Large intestine (tissue), 12 donors: ENCODE measurements at places on chromosomes 12 and 14. TPM values are rescaled to one million over a fixed set of nuclear protein-coding genes. Genes with fewer than 3 reads are reported as not detected.
A peak's percentile ranks its signal among the peaks of the same experiment; 100 is the strongest.

DNA sequence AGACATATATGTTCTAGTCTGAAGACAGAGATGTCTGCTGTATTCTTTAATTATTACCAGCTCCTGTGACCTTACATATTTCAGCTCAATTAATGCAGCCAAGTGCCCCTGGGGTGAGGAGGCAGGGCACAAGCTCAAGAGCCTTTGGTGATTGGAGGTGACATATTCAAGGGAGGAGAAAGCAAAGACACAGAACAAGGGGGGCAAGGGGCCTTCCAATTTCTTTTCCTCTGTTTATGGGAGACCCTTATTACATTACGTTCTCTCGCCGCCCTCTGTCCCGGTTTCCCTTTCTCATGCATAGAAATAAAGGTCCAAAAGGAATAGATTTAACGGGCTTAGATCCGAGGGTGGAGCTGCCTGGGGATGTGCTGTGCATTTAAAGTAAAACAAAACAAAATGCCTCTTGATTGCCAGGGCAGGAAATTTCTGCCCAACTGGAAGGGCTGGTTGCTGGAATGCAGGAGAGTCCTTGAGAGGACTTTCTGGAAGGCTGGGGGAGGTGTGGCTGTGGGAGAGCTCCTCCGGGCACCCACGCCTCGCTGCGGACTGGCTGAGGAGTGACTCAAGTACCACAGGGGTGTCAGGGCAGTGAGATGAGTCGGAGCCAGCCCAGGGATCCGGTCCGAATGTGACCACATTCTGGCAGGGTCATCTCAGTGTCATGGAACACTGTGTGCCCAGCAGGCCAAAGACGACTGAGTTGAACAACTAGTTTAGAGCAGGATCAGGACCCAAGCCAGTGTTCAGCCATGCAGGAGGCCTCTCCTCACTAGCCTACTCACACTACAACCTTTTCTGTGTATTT, 32.1 kb upstream of the GSG1 start:
- DNase-seq: peak; percentile 24

- DNase-seq: no peak
These were observed 136.0 kb upstream of the IFNG-AS1 start for GRCh38 chr12:67853204-67853603.

- DNase-seq: no peak
These were observed 1275.7 kb upstream of the FLRT2 start for GRCh38 chr14:84254290-84254689.

DNA sequence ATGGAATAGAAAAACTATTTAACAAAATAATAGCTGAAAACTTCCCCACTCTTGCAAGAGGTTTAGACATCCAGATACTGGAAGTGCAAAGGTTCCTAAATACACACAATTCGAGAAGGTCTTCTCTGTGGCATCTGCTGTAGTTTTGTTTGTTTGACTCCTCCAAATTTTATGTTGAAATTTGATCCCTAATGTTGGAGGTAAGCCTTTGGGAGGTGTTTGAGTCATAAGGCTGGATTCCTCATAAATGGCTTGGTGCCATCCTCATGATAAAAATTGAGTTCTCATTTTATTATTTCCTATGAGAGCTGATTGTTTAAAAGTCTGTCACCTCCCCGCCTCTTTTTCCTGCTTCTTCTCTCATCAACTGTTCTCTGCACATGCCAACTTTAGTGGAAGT, 182.7 kb downstream of the MYRFL start:
- DNase-seq: no peak

- peak; percentile 85 for DNase-seq
These were observed 3.4 kb downstream of the APOLD1 start for GRCh38 chr12:12788675-12789368.

DNA sequence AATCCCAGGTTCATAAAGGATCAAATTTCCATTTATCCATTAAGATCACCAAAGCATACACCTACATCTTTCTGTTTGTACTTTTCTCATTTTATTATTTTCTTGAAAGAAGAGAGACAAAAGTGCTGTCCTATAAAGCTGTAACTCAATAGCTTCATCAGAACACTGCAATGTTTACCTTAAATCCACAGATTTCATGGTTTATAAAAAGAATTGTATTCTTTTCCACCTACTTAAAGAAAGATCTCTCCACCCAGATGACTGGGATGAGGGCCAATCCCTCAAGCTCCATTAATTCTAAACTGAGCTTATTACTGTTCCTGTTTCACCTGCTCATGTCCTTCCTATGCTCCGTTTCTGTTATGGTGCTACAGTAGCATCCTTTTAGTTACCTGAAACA, 470.6 kb downstream of the BCAT1 start:
- no peak for DNase-seq

DNA sequence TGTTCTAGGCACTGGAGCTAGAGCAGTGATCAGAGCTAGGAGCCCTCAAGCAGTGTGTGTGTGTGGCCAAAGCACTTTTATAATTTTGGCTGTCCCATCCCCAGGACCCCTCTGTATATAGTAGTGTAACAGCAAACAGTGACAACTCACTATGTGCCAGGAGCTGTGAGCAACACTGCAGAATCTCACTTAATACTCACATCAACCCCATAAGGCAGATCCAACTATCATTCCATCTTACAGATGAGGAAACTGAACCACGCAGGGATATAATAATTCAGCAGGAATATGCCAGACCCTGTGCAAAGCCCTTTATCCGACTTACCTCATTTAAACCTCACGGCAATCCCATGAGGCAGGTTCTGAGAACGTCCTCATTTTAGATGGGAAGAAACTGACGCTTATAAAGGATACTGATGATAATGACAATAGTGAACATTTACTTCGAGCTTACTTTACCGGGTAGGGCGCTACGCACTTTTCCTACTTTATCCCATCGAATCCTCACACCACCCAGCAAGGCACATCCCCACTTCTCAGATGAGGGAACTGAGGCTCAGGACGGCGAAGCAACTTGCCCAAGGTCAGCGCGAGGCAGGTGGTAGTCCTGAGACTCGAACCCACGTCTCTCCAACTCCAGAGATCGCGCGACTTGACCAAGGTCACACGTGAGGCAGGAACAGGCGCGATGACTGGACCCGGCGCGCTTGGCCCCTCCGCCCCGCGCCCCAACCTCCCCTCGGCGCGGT, 687 bp downstream of the RAB35 start:
- peak; percentile 33 for DNase-seq

- DNase-seq: peak; percentile 70
These were observed 7.3 kb upstream of the CACNB3 start for GRCh38 chr12:48810903-48811431.

DNA sequence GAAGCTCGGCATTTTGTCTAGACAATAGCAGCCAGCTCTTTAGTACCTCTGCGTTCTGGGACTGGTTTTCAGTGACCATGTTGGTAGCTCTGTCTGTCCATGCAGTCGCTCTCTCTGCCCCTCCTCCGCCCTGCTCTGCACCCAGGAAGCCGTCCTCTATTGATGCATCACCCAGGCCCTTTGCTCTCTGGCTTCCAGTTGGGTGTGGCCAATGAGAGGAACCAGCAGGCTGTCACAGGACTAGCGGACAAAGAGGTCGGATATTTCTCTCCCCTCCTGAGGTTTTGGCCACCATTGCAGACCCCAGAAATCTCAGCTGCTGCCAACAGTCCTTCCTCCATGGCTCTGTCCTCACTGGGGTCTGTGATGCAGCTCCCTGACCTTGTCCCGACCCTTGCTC, 180.6 kb downstream of the TMEM132D start:
- no peak for DNase-seq

DNA sequence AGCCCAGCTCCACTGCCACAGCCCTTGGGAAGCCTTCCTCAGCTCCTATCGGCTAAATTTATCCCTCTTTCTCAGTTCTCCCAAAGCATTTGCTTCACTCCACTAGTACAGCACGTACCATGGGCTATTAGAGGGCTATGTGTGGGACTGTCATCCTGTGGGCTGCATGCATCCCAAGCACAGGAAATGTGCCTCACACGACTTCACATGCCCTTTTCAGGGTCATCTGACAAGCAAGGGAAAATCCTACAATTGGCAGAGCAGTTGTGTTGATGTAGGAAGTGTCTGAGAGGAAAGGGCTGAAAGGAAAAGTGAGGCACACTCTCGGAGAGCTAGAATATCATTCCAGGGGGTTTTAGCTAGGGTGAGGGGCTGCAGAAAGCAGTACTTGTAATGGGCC, 47.6 kb downstream of the NINJ2 start:
- no peak for DNase-seq

GRCh38 chr12:78959556-78959955, 95.0 kb downstream of the SYT1 start:
- DNase-seq: no peak

GRCh38 chr12:109999649-109999971, 380 bp downstream of the ANKRD13A start:
- no peak for DNase-seq

DNA sequence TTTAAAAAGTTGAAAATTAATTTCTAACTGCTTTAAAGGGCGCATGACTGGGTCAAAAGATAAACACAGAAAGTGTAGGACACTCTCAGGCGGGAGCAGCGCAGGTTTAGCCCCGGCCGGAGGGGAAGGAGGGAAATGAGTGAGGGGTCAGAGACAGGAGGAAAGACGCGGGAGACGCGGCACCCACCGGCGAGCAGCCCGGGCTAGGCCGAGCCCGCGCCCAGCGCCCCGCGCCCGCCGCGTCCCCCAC, 591 bp downstream of the GXYLT1 start:
- no peak for DNase-seq

GRCh38 chr12:119375075-119375882, 40.8 kb downstream of the CCDC60 start:
- no peak for DNase-seq

DNA sequence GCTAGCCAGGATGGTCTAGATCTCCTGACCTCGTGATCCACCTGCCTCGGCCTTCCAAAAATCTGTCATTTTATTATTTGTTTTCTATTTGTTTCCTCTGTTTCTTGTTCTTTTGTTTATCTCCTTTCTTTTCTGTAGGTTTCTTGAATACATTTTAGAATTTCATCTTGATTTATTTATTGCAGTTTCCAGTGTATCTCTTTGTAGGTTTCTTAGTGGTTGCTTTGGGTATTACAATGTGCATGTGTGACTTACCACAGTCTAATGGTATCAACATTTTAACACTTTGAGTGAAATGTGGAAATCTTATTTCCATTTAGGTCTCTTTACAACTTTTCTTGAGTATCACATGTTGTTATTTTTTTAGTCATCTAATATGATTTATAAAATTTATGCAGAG, 29.9 kb upstream of the MUCL1 start:
- no peak for DNase-seq

- no peak for DNase-seq
These were observed 106.1 kb downstream of the PTPN11 start for GRCh38 chr12:112524676-112525425.

GRCh38 chr12:91628656-91629055, 446.0 kb upstream of the DCN start:
- DNase-seq: no peak

- DNase-seq: peak; percentile 42
These were observed 174.2 kb downstream of the PPM1H start for GRCh38 chr12:62760779-62761178.

- no peak for DNase-seq
These were observed 541.2 kb downstream of the RPS29 start for GRCh38 chr14:49044981-49045380.

- no peak for DNase-seq
These were observed 179.6 kb downstream of the TBX5 start for GRCh38 chr12:114226241-114226928.

DNA sequence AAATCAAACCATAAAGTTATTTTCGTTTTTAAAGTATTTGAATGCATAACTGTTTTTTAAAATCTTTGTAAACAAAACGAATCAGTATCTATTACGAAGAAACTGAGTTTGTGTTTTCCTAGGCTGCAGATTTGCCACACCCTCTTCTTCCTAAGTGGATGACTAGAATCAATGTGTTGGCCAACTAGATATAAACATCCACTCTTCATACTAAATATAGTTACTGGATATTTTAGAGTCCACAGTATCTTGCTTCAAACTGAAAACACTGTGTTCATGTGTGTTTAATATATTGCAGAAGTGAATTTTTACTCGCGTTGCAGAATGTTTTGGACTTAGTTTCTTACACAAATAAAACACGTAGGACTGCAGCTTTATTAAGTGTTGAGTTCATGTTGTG, 63.2 kb downstream of the KLHL28 start:
- DNase-seq: no peak

DNA sequence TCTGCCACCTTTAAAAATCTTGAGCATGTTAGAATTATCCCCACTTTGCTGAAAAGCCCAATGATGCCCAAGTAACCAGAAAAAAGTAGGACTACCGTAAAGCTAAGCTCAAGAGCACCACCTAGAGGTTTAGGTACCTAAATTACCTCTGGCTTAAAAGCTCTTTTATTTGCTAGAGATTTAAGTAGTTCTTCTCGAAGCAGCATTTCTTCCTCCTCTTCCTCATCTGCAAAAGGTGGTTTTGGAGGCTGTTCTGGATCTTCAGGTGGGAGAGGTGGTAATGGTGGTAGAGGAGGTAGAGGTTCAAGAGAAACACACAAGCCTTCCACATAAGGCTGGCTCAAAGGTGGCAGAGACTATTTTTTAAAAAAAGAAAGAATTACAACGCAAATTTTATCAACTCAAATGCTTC, 26.9 kb downstream of the ZFC3H1 start:
- peak; percentile 44 for DNase-seq

- peak; percentile 80 for DNase-seq
These were observed 754 bp downstream of the ZNF605 start for GRCh38 chr12:132955094-132956010.

GRCh38 chr14:74501135-74501614, 7.6 kb downstream of the ISCA2 start:
- peak; percentile 48 for DNase-seq

DNA sequence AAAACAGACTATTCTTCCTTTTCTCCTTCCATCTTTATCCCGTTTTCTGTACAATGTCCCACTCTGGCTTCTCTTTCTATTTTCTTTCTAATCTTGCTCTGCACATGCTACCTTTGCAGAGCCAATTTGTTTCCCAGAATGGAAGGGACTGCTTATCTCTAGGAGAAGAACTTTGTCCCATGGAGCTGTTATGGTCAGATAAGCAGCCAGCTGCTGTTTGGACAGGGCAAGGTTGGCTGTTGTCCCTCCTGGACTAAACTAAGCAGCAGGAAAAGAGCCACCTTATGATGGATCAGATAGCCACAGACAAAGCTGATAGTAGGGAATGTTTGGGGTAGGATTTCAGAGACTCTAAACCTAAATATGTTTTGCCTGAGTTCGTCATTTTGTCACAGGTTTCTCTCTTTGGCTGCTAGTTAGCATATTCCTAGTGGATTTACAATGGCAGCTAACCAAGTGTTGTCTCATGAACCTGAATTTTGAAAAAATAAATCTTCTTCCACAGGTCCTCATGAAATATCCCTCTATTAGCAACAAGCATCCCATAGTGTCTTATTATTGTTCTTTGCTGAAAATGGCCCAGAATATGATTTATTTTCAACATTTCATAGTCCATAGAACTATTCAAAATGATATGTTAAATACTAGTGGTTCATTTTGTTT, 262.8 kb downstream of the SLC16A7 start:
- peak; percentile 87 for DNase-seq

- peak; percentile 80 for DNase-seq
These were observed 113.0 kb upstream of the NTF3 start for GRCh38 chr12:5318874-5319273.

POTEM gene
- polyA plus RNA-seq: not detected

DHRS2 gene
- 0.84 TPM for polyA plus RNA-seq

MYF6 gene
- 0.21 TPM for polyA plus RNA-seq

AKAP5 gene
- polyA plus RNA-seq: 3.4 TPM

GALNT4 gene
- polyA plus RNA-seq: 48.7 TPM

CCDC175 gene
- polyA plus RNA-seq: 1.5 TPM

INHBE gene
- 0.28 TPM for polyA plus RNA-seq

DENR gene
- 59.1 TPM for polyA plus RNA-seq

GZMH gene
- polyA plus RNA-seq: 0.70 TPM

RND1 gene
- polyA plus RNA-seq: 1.3 TPM

NAB2 gene
- polyA plus RNA-seq: 26.8 TPM

EMP1 gene
- polyA plus RNA-seq: 45.2 TPM
